ENCODE measurements at places on chromosomes 6 and 20.
A peak's percentile ranks its signal among the peaks of the same experiment; 100 is the strongest.

DNA sequence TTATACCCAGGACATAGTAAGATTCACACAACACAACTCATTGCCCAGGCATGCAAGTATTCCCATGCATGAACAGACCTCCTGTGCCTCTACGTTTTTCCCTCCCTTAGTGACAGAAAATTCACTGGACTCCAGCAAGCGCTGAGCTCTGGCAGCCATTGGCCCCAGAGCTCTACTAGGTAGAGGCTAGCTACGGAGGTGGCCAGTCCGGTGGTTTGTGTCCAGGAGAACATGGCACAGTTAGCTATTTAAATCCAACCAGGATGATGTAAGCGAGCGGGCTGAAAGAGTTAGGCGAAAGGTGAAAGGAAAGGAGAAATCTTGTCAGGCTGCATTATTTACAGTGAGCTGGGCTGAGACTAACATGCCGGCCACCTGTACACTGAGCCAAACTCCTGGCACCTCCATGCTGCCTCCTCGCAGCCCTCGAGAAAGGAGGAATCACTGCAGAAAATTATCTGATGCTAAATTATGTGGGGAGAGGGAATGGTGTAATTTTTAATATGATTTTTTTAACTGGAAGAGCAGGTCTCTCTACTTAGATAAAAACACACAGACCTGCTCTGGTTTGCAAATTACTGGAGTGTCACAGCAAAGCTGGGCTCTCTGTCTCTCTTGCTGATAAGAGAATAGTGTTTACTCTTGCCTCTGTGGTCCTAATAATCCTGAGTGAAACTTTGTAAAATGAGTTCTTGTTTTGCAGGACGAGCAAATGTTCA, 50.1 kb upstream of the ARMC2 start:
- DNase-seq = no peak

- no peak for DNase-seq
Observed at GRCh38 chr20:12594410-12595088, 414.2 kb upstream of the SPTLC3 start.

GRCh38 chr6:143753678-143754077, 75.9 kb downstream of the PHACTR2 start:
- DNase-seq = no peak

DNA sequence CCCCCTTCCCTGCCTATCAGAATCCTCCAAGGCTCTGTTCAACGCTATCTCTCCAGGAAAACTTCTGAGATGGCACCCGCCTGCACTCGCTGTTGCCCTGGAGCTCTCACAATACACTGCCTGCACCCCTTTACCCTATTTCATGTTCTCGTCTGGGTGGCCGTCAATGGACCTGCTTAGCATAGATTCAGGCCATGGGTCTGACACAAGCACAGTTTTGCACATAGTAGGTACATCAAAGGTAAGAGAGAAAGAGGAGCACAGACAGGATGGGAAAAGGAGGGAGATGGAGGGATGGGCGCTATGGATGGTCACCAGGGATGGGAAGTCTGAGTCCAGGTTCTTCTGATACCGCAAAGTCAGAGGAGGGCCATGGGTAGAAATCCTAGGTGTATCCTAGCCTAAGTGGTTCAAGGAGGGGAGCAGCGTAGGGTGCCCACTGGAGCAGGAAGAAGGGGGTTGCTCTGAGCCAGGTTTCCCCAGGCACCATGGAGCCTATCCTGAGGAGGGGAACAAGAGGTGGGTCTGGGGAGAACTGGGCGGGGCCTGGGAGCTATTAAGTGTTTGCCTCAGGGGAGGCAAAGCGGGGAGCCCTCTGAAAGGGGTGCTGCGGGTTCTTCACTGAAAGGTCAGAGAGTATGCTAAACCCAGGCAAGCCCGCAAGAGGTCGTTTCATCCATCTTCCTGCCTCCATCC, 89.3 kb downstream of the MRPL14 start:
- no peak for DNase-seq

DNA sequence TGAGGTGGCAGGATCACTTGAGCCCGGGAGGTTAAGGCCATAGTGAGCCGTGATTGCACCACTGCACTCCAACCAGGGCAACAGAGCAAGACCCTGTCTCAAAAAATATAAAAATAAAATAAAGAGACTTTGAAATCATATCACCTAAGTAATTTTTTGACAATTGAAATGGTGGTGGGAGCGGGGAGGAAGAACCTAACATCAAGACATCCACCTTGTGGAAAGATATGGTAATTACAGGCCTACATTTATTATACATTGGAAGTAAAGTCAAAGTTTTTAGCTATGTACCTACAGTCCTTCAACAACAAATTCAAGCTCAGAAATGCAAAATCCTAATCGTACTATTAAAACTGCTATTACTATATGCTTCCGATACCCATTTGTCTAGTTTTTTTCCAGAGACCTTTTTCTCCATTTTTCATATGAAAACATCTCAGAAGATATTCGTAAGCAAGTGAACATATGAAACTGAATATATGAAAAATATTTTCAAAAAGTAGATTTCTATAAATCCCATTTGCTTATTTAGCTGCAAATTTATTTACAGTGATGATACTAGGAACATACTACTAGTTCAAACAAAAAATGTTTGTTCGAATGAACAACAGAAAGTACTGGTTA, 83.3 kb downstream of the SYCP2 start:
- DNase-seq = no peak

- peak; percentile 12 for DNase-seq
Observed at GRCh38 chr6:169230946-169231789, 22.5 kb downstream of the THBS2 start.

DNA sequence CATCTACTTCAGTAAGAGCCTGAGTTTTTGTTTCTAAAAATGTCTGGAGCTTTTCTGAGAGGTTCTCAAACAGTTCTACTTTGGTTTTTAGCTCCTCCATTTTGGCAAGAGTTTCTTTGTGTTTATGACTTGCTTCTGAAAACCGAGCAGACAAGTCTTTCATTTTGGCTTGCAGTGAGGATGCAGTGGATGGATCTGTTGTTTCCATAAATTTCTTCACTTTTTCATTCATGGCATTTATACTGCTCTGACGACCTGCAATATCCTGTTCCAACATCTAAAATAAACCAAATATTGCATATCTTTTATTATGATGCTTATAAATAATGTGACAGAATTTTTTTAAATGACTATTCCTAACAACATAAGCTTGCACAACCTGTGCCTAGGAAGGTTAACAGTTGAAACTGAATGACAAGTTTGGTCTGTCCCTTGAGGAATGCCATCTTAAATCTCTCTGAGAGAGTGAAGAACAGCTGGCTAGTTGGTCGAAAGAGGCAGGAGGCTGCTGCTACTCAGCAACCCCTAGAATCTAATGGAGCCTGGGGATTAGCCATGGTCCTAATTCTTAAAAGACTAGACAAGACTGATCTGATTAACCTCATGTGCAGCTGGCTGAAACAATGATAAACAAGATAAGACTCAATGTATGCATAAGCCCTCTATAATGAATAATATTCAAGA, 69.8 kb downstream of the DST start:
- no peak for DNase-seq

DNA sequence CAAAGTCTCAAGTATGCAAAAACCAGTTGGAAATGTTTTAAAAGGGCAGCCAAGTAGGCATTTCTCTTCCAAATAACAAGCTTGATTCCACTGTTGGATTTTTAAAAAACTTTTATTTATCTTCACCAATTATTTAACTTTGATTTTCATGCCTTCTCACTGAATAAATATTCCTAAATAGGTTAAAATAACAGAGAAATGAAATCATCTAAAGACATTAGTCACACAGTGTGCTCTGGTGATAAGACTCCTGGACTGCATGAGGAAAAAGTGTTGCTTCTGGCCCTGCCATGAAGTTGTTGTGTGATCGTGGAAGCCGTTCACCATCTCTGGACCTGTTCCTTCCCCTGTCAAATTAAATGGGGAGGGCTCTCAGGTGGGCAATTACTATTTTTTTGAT, 33.8 kb upstream of the IGF2R start:
- no peak for DNase-seq

DNA sequence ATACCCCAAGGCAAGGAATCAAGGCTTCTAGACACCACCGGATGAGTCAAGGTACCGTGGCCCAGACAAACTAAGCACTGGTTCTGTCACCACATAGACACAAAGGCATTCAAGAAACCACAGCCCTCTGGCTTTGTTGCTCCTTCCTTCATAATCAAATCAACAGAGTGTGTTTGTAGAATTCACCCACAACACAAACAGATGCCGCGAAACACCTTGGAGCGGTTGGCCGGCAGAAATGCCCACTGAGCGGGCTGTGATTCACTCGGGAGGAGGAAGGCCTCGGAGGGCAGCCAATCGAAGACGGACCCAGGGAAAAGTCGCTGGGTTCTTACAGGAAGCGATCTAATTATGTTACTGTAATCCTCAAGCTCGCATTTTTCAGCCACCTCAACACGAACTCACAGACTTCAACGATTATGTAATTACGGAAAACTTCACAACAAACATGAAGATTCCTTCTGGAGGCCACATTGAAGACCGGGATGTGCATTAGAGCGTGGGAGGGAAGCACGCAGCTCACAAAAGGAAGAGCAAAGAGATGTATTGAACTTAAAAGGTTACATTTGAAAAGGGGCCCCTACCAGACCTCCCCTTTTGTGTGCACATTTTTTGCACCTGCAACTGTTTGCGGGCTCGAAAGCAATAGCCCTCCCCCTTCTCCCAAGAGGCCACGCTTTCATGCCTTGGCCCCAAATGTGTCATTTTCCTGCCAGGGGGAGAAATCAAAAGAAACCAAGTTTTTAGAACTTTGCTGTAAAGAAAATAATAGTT, 184.7 kb upstream of the PREP start:
- no peak for DNase-seq

- no peak for DNase-seq
Observed at GRCh38 chr6:74798302-74798701, 407.6 kb downstream of the COL12A1 start.

DNA sequence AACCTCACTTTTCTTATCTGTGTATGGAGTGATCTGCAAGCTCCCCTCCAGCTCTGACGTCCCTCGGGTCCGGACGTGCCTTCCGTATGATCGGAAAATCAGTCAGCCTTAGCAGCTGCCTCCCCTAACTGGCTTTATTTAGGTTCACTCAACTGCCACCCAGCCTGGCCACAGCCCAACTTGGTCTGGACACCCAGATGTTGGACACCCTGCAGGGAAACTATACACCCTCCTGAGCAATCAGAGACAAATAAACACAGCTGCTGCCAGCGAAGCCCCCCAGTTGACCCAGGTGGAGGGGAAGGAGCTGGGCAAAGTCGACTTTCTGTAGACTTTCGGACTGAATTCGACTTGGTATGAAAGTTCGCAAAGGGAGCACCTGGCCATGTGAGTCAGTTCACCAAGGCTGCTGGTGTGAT, 28.9 kb downstream of the TBC1D7 start:
- peak; percentile 58 for DNase-seq

DNA sequence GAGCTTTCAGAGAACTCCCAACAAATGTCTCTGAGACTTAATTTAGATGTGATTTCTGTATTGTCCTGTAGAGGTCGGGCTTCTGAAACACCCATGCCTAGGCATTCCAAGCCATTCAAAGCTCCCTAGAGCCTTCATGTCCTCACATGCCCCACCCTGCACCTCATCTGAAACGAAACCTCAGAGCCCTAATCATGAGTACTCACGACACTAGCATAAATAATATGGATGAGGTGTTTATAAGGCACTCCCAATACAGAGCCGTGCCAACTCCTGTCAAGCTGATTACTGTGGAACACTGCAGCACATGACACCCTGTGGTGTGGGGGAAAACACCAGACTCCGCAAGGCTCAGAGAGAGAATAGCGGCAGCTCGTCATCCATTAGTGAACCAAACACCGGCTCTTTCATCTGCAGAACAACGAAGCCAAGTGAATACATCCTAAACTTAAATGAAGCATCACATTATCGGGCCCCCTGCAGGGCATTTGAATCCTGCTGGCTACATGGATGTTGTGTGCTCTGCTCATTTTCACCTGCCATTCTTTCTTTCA, 83.8 kb downstream of the FNDC1 start:
- no peak for DNase-seq

GRCh38 chr20:3819411-3820047, 818 bp upstream of the AP5S1 start:
- no peak for DNase-seq

- DNase-seq = no peak
Observed at GRCh38 chr6:43092635-43093034, 16.5 kb downstream of the PTK7 start.

DNA sequence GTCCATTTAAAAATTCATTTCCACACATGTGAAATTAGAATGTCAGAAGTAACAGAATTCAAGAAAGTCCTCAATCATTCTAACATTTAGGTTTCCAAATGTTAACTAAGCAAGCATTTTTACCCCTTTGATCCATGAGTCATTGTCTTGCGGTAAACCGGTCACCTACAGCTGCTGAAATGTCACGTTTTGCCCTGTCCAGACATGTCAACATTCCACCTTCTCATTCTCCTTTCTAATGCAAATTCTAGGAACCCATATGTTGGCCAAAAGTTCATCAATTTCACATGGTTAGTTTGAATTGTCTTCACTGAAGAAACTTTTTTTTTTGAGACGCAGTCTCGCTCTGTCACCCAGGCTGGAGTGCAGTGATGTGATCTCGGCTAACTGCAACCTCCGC, 117.2 kb downstream of the IPCEF1 start:
- DNase-seq = no peak

DNA sequence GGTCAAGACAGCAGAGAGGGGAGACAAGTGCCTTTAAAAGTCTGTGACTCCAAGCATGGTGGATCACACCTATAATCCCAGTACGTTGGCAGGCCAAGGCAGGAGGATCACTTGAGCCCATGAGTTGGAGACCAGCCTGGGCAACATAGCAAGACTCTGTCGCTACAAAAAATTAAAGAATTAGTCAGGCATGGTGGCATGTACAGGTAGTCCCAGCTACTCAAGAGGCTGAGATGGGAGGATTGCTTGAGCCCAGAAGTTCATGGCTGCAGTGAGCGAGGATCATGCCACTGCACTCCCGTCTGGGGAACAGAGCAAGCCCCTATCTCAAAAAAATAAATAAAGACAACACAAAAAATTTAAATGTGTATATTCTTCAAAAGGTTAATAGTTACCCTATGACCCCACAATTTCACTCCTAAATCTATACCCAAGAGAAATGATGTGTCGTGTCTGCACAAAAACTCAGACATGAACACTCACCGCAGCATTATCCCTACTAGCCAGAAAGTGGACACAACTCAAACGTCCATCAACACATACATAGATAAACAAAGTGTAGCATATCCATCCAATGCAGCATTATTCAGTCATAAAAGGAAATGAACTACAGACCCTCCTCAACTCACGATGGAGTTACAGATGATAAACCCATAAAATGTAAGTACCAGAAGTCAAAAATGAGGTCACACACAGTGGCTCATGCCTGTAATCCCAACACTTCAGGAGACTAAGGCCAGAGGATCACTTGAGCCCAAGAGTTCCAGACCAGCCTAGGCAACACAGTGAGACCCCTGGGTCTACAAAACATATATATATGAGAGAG, 23.9 kb downstream of the ZMYND8 start:
- DNase-seq = no peak

DNA sequence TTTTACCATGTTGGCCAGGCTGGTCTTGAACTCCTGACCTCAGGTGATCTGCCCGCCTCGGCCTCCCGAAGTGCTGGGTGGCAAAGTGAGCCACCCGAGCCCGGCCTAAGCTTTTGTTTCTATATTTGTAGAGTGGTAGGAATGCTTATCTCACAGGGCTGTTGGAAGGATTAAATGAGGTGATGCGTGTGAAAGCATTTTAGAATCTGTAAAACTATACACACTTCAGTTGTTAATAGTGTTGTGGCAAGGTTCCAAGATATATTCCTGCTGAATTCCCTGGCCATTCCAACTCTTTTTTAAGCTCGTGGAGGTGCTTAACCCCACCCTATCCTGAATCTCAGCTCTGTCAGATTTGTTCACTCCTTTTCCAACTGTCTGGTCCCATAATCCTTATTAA, 89.9 kb upstream of the AKIRIN2 start:
- DNase-seq = no peak

- peak; percentile 91 for DNase-seq
Observed at GRCh38 chr6:152094992-152095592, 287.6 kb downstream of the ESR1 start.
